ENCODE measurements at places on chromosomes 16 and 17. TPM values are rescaled to one million over a fixed set of nuclear protein-coding genes. Genes with fewer than 3 reads are reported as not detected.

The TBC1D3I gene
- total RNA-seq, result 2.1 TPM

The ST6GALNAC2 gene
- 0.62 TPM for total RNA-seq

DNA sequence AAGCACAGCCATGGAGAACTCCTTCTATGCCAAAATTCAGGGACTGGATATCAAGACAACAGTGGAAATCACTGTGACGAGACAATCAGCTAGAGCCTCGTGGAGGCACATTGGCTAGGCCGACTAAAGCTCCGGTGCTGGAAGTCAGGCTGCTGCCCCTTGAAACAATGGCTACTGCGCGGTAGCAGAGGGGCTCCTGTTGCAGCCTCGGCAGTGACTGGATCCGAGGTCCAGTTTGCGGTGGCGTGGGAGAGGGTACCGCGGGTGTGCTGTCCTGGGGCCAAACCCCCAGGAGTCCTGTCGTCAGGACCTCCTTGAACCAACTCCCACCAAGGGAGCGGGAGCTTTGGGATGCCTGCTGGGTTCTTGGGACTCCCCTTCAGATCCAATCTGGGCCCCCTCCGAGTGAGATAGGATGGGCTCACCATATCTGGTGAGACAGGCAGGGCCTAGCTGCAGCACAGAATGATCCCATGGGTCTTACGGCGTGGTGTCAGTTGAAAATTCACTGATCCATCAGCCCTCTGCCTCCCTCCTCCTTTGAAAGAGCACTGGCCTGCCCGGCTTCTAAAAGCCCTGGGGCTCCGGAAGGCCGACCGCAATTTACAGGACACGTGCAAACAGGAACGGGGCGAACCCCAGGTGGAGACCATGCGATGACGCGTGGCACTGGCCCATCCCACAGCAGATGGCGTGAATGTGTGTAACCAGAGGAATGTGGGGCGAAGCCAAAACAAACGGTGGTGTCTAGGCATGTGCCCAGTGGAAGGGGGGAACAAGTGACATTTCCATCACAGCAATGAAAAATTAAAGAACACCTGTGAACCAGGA is 15.8 kb upstream of the KCNJ18 start:
- H3K36me3 ChIP-seq, result peaks cover 13% of the 10 kb centered on the region
- H3K4me1 ChIP-seq, result no peaks in the 10 kb centered on the region
- peak; percentile 54 for DNase-seq
- H3K27me3 ChIP-seq, result no peaks in the 10 kb centered on the region
- H3K4me3 ChIP-seq, result no peak overlapping the region
- no peak overlapping the region for H3K27ac ChIP-seq

GRCh38 chr17:38583828-38584349 is 21.9 kb downstream of the SRCIN1 start:
- peaks cover 47% of the 10 kb centered on the region for H3K27me3 ChIP-seq
- no peaks in the 10 kb centered on the region for H3K36me3 ChIP-seq
- H3K27ac ChIP-seq, result no peak overlapping the region
- DNase-seq, result no peak
- peaks cover 9% of the 10 kb centered on the region for H3K4me1 ChIP-seq

- peaks cover 33% of the 10 kb centered on the region for H3K4me1 ChIP-seq
- no peak for DNase-seq
- no peak overlapping the region for H3K27ac ChIP-seq
- peaks cover 4% of the 10 kb centered on the region for H3K36me3 ChIP-seq
- H3K27me3 ChIP-seq, result no peaks in the 10 kb centered on the region
These were observed 13.4 kb downstream of the HSPB9 start for GRCh38 chr17:42135664-42136653.

- no peaks in the 10 kb centered on the region for H3K4me1 ChIP-seq
- H3K36me3 ChIP-seq, result no peaks in the 10 kb centered on the region
- no peak for DNase-seq
- H3K4me3 ChIP-seq, result no peak overlapping the region
These were observed 9.4 kb upstream of the MAP2K6 start for GRCh38 chr17:69405096-69405495.

GRCh38 chr16:72800524-72801161 is 247.3 kb downstream of the ZFHX3 start:
- H3K36me3 ChIP-seq, result no peaks in the 10 kb centered on the region
- no peak overlapping the region for H3K27ac ChIP-seq
- H3K4me3 ChIP-seq, result no peak overlapping the region
- no peak for DNase-seq
- no peaks in the 10 kb centered on the region for H3K4me1 ChIP-seq

GRCh38 chr17:16129441-16130205 is 85.7 kb downstream of the NCOR1 start:
- H3K4me3 ChIP-seq, result no peak overlapping the region
- DNase-seq, result no peak

- DNase-seq, result no peak
- no peak overlapping the region for H3K27ac ChIP-seq
- H3K36me3 ChIP-seq, result no peaks in the 10 kb centered on the region
- no peak overlapping the region for H3K4me3 ChIP-seq
- no peaks in the 10 kb centered on the region for H3K27me3 ChIP-seq
- H3K4me1 ChIP-seq, result peaks cover 8% of the 10 kb centered on the region
These were observed 26.5 kb upstream of the PPM1D start for GRCh38 chr17:60573236-60574051.

- peak overlapping the region; percentile 35 for H3K27ac ChIP-seq
These were observed 6.1 kb downstream of the DNAI2 start for GRCh38 chr17:74280093-74280513.

DNA sequence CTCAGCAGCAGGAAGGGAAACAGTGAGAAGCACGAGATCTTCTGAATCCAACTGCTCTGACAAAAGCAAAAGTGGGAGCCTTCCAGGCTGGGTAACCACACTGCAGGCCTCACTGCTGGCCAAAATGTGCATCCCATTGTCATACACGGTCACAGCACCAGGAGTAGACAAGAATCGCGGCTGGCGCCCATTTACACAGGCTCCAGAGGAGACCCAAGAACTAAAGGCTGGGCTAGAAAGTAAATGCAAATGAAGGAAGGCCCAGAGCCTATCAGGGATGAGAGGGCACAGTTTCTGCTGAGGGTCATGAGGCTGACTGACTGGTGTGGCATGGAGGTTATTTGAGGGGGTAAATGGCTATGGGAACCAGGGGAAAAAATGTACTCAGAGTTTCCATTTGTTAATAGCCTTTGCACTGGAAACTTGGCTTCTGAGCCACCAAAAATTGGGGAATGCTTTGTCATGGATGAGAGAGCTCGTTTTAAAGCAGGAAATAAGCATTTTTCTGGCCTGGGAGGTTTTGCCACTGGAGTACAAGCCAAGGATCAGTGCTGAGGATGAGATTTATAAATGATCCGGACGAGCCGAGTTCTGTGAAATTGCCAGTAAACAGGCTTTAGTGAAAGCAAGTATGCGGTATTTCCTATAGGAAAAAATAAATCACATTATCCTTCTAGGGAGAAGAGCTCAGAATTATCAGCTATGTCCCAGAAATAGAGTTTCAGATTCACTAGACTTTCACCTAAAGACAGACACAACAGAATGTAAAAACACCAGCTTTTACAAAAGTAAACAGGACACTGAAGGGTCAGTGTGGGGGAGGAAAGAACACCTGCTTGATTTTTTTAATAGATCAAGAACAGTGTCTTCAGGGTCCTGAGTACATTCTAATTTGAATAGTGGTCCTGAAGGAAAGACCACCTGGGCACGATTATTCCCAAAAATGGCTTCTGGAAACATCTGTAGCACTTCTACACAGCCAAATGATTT is 66.9 kb upstream of the GSG1L start:
- H3K4me3 ChIP-seq, result no peak overlapping the region
- H3K27ac ChIP-seq, result peak overlapping the region; percentile 20
- H3K36me3 ChIP-seq, result peaks cover 26% of the 10 kb centered on the region
- no peaks in the 10 kb centered on the region for H3K4me1 ChIP-seq

- peaks cover 5% of the 10 kb centered on the region for H3K4me1 ChIP-seq
- no peaks in the 10 kb centered on the region for H3K36me3 ChIP-seq
- H3K27ac ChIP-seq, result no peak overlapping the region
- DNase-seq, result no peak
These were observed 25.7 kb downstream of the BAHCC1 start for GRCh38 chr17:81420769-81421462.

GRCh38 chr16:64307431-64307830 is 814.4 kb downstream of the CDH11 start:
- no peak overlapping the region for H3K4me3 ChIP-seq
- no peak overlapping the region for H3K27ac ChIP-seq
- H3K4me1 ChIP-seq, result no peaks in the 10 kb centered on the region
- DNase-seq, result no peak
- H3K36me3 ChIP-seq, result peaks cover 5% of the 10 kb centered on the region
- H3K27me3 ChIP-seq, result no peaks in the 10 kb centered on the region

- H3K4me3 ChIP-seq, result peak overlapping the region; percentile 88
- peaks cover 9% of the 10 kb centered on the region for H3K36me3 ChIP-seq
- no peak for DNase-seq
- peaks cover 12% of the 10 kb centered on the region for H3K4me1 ChIP-seq
These were observed 628 bp upstream of the BLMH start for GRCh38 chr17:30292286-30292858.

DNA sequence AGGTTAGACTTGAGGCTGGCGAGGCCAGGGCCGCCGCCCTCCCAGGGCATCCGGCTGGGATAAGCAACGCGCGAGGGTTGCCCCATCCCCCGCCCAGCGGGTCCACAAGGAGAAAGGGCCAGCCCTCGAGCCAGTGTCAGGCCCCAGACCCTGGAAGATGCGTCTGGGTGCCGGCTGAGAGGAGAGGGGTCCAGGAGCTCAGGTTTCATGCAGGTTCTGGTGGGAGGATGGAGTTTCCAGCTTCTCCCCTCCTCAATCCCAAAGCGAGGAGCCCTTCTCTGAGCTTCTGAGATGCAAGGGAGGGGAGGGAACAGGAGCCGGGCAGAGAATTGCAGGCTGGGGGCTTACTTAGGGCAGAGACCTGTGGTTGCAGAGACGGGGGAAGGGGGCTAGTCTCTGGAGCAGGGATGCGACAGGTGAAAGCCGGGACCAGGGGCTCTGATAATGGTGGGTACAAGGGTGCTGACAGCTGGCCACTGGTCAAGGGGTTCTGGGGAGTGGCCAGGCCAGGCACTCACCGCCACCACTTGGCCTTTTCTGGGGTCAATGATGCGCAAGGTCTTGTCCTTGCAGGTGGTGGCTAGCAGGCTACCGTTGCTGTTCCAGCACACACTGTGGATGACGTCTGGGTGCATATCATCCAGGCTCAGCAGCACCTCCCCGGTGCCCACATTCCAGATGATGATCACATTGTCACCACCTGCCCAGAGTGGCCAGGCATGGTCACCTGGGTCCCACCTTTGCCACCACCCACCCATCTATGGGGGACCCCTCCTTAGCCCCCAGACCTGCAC is 4.2 kb downstream of the CORO6 start:
- peaks cover 43% of the 10 kb centered on the region for H3K4me1 ChIP-seq
- H3K36me3 ChIP-seq, result no peaks in the 10 kb centered on the region
- DNase-seq, result no peak
- peak overlapping the region; percentile 81 for H3K27ac ChIP-seq
- no peaks in the 10 kb centered on the region for H3K27me3 ChIP-seq

DNA sequence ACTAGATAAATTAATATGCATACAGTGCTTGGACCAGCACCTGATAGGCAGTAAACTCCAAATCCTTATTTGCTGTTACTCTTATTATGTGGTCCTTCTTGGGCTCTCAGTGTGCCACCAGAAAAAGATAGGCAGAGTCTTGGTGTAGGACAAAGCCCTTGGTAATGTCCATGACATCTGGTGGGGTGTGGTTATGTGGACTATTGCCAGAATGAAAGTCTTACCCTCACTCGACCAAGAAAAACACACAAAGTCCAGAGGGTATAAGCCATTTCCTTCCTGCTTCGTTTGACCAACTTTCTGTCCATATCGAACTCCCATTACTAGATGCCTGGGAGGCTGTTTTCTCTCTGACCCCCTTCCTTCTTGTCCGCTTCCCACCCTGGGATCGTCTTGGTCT is 140.9 kb downstream of the UTP18 start:
- no peaks in the 10 kb centered on the region for H3K36me3 ChIP-seq
- H3K27ac ChIP-seq, result no peak overlapping the region
- DNase-seq, result no peak
- H3K27me3 ChIP-seq, result peaks cover 14% of the 10 kb centered on the region
- H3K4me1 ChIP-seq, result no peaks in the 10 kb centered on the region

- no peak overlapping the region for H3K4me3 ChIP-seq
- no peak overlapping the region for H3K27ac ChIP-seq
- no peaks in the 10 kb centered on the region for H3K27me3 ChIP-seq
- H3K36me3 ChIP-seq, result peaks cover 18% of the 10 kb centered on the region
- no peak for DNase-seq
These were observed 584.0 kb upstream of the CDH8 start for GRCh38 chr16:62620275-62620674.

GRCh38 chr17:59496178-59496577 is 69.2 kb upstream of the DHX40 start:
- H3K36me3 ChIP-seq, result no peaks in the 10 kb centered on the region
- peaks cover 11% of the 10 kb centered on the region for H3K27me3 ChIP-seq
- no peak overlapping the region for H3K4me3 ChIP-seq
- H3K27ac ChIP-seq, result no peak overlapping the region
- DNase-seq, result no peak
- H3K4me1 ChIP-seq, result no peaks in the 10 kb centered on the region

DNA sequence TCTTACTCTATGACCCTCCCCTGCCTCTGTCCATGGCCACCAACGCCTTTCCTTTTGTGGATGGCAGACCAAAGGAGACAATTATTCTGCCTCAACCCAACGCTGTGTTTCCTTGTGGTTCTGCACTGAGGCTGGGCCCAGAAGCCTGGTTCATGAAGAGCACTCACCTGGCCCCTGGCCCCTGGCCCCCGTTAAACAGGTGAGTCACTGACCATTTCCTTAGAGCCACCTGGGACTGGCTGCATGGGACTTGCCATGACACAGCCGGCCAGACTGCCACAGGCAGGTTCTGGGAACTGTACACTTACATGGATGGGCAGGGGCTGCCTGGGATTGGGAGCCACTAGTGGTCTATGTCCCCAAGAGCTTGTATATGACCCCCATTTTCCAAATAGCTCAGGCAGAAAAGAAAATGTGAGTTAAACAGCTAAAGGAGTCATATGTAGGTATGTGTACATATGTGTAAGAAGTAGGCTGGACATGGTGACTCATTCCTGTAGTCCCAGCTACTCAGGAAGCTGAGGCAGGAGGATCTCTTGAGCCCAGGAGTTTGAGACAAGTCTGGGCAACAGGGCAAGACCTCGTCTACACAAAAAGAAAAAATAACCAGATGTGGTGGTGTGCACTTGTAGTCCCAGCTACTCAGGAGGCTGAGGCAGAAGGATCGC is 181.9 kb upstream of the CACNG5 start:
- H3K36me3 ChIP-seq, result peaks cover 8% of the 10 kb centered on the region
- H3K4me1 ChIP-seq, result peaks cover 46% of the 10 kb centered on the region
- no peak for DNase-seq

DNA sequence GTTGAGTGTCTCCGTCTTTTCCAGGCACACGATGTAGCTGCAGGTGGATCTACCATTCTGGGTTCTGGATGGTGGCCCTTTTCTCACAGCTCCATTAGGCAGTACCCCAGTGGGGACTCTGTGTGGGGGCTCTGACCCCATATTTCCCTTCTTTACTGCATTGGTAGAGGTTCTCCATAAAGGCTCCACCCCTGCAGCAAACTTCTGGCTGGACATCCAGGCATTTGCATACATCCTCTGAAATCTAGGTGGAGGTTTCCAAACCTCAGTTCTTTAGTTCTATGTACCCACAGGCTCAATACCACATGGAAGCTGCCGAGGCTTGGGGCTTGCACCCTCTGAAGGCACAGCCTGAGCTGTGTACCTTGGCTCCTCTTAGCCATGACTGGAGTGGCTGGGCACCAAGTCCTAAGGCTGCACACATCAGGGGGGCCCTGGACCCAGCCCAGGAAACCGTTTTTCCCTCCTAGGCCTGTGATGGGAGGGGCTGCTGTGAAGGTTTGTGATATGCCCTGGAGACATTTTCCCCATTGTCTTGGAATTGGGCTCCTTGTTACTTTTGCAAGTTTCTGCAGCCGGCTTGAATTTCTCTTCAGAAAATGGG is 14.0 kb downstream of the ABCC1 start:
- peak overlapping the region; percentile 94 for H3K27ac ChIP-seq
- no peaks in the 10 kb centered on the region for H3K27me3 ChIP-seq
- H3K4me3 ChIP-seq, result peak overlapping the region; percentile 92
- peaks cover 18% of the 10 kb centered on the region for H3K36me3 ChIP-seq
- DNase-seq, result no peak

All from natural killer cell treated with Interleukin-12 subunit alpha and Interleukin-12 subunit beta and Interleukin-15 and Interleukin-18, amount 100 ng/mL, for 72 hours (primary cell).